GDM1 (cell line): ENCODE measurements at places on chromosomes 11 and 22.

- no peak for DNase-seq
Observed at GRCh38 chr11:3831378-3832239, 9.2 kb downstream of the RHOG start.

DNA sequence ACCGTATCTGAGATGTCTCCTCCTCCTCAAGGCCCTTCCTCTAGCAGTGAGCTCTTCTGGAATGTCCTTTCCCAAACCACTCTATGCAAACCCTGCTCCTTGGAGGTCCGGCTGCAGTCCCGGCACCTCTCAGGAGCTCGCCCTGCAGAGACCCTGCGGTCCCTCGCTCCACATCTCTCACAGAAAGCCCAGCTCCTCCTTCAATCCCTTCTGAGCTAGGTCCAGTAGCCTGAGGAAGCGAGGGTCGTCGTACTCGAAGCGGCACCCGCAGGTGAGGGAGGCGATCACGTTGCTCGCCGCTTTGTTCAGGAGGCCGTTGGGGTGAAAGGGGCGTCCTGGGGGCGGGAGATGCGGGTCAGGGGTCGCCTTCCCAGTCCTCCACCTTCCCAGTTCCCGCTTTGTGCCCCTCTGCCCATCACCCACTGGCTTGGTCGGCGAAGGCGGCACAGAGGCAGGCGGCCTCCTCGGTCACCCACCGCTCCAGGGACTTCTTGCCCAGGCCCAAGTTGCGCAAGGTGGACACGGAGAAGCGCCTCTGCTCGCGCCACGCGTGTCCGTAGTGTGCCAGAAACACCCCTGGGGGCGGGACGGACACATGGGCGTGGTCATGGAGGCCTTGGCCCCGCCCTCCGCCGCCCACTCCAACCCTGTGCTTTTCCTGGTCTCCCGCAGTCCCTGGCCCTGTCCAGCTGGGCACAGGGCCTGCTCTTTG lies 21.5 kb upstream of the CYP2D6 start:
- DNase-seq = no peak

DNA sequence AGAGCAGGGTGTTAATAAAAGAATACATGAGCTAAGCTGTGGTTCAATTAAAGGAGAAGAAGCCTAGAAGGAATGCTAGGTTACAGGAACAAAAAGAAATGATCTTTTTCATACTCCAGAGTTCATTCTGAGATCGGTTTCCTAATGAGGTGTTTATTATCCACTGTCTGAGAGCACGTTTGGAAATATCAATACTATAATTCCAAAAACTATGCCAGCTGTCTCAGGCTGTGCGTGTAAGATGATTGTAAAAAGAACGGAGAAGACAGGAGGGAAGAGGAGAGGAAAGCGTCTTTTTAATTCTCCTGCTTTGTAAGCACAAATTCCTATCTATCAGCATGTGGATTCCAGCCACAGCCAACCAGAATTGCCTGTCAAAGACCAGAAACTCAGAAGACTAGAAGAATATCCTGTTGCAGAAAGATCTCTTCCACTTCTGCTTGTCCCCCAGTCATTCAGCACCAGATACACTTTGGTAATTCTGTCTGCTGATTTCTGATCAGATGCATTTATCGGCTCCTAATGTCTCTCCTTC lies 25.7 kb downstream of the APOL5 start:
- DNase-seq = no peak

GRCh38 chr11:117356126-117356890 lies 28.7 kb downstream of the CEP164 start:
- no peak for DNase-seq

DNA sequence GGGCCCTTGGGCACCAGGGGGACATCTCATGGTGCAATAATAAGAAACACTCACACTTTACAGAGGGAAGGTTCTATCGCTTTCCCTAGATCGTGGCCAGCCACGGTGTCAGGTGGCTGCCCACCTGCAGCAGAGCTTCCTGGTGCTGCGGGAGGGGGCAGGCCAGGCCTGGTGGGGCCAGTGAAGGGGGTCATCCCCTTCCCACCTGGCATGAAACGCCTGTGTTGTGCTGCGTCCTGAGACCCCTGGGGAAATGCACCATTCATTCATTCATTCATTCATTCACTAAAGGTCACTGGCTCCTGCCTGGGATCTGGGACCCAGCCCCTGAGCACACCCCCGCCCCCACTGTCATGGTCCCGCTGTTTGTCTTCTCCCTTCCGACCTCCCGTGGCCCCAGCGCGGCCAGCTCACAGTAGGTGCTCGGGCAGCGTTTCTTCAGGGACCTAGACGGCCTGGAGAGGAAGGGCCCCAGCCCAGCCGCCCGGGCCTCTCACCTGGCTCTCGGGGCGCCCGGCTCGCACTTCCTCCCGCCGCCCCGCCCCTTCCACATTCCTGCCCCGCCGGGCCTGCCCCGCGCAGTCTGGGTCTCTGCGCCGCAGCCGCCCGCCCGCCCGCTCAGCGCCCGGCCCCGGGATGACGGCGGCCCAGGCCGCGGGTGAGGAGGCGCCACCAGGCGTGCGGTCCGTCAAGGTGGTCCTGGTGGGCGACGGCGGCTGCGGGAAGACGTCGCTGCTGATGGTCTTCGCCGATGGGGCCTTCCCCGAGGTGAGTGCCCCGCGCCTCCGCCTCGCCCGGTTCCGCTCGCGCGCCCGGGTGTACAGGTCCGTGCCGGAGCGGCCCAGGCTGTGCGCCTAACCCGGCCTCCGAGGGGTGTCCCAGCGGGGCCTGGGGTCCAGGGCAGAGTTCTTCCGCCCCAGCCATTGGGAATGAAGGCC lies at the start of gene RHOD:
TSS of gene RHOD (plus strand) at position 581 of the 938 bp plus-strand sequence. CDS start at position 637, 56 bp downstream.
- no peak for DNase-seq

DNA sequence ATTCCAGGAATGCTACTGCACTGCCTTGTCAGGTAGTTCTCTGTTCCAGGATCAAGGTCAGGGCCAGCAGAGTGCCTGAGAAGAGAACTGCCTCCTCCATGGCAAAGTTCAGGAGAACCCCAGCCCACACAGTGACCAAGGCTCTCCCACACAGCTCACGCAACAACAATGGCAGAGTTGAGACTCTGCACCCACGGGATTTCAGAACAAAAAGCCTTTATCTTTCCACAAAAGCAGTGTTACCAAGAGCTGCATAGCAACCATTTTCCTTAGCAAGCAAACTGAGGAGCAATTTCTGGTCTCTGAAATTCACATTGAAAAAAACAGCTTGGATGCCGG lies 11.1 kb downstream of the PLAAT3 start:
- no peak for DNase-seq

DNA sequence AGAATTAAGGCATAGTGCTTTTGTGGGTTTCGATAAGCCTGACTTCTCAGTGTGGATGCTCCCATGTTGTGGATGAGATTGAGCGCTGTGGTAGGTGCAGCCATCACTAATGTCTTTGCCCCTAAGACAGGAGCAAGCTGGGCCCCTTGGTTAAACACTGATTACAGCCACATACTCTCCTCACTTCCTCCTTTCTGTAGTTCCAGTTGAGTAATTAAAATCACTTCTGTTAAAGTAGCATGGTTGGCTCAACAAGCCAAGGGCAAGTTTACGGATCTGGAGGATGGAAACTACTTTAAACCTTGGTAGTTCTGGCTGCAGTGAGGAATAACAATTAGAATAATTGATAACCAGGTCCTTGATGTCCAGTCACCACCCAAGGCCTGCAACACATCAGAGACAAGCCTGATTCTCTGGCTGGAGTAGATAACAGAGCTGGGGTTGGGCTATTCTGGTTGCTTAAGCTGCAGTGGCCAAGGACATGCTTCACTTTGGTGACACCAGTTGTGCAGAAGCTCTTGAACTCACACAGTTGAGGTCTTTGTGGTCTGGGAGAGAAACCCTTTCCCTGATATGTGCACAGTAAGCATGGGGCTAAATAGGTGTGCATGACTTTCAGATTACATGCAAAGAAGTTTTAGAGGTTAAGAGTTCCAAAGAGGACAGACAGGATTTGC lies 81.3 kb downstream of the KIRREL3 start:
- no peak for DNase-seq

- no peak for DNase-seq
Observed at GRCh38 chr11:74766905-74767304, 18.3 kb downstream of the RNF169 start.

DNA sequence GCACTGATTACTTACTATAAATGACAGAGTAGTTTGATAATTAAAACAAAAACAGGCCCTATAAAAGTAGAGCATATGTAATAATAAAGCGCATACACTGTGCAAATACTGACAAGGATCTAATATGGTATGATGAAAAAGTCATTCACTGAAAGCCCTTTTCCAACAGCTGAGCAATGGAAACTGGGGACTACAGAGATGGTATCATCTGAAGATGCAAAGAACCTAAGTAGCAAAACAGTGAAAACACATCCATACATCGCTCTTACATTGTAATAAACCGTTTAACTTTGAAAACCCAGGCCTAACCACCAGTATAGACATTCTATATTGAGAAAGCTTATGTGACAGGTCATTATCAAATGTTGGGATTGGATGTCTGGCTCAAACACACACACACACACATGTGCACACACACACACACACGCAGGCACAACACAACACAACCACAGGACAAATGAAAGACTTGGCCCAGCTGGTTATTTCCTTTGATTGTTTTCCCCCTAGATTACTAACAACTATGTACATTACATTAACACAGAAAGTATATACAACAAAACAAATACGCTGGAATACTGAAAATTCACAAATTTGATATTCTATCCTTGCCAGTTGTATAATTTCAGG lies 119.5 kb downstream of the APOL5 start:
- no peak for DNase-seq

DNA sequence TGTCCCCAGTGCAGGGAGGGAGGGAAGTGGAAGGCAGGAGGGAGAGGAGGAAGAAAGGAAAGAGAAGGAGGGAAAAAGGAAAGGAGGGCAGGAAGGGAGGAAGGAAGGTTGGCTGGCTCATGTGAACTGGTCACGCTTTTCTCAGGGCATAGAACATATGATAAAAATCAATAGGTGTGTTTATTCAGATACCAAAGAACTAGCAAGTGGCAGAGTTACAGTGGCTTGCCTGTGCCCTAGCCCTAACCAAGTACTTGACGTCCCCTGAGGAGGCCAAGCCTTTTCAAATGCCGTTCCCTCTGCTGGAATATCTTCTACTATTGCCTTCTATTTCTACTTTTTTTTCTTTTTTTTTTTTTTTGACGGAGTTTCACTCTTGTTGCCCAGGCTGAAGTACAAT lies 33.5 kb downstream of the CHRDL2 start:
- no peak for DNase-seq

DNA sequence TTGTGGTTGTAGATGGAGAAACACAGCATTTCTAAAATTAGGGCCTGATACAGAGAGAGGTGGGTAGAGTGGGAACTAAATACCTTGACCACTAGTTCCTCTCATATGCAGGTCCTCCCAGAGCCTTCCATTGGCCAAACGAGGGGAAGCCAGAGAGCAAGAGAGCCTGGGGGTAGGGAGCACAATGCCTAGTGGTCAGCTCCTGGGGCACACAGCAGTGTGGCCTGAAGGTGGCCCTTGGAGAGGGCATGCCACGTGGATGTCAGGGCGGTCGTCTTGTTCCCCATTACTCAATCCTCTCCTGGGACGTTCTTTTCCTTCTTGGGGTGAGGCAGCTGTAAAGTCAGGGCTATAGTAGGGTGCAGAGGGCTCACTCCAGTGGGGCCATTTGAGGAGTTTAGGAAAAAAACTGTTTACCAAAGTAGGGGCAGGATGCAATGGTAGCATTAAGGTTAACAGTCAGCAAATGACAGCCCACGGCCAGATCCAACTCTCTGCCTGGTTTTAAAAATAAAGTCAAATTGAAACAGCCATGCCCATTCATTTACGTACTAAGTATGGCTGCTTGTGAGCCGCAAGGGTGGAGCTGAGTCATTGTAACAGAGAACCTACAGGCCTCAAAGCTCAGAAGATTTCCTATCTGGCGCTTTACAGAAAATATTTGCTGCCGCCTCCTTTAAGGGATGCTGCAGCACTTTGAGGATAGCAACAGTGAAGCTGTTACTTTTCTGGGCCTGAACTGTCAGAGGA lies 7.6 kb downstream of the MYO18B start:
- no peak for DNase-seq

GRCh38 chr11:106957030-106957482 lies 61.2 kb downstream of the GUCY1A2 start:
- no peak for DNase-seq

GRCh38 chr11:17366495-17366894 lies 14.9 kb downstream of the NCR3LG1 start:
- DNase-seq = no peak

DNA sequence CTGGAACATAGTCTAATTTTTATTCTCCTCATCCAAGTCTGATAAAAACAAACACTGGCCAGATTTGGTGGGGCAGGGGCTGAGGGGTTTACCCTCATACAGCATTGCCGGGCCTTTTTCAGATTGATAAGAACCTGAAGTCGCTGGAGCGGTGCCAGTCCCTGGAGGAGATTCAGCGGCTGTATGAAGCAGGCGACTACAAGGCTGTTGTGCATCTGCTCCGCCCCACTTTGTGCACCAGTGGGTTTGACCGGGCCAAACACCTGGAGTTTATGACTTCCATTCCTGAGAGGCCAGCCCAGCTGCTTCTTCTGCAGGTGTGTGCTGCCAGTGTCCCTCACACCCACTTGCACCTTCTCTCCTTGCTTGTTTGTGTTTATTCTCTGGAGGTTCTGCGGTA lies 55.8 kb downstream of the CABIN1 start:
- DNase-seq = no peak

GRCh38 chr11:83120327-83120726 lies 36.6 kb upstream of the PCF11 start:
- no peak for DNase-seq

GRCh38 chr11:84648471-84648870 lies 978.7 kb downstream of the DLG2 start:
- no peak for DNase-seq
